WERI-Rb-1 (cell line): ENCODE measurements at places on chromosomes 4 and X.

- no peak for DNase-seq
Observed at GRCh38 chrX:44314259-44314734, 29.2 kb downstream of the EFHC2 start.

GRCh38 chr4:159191989-159192388, 89.1 kb downstream of the RAPGEF2 start:
- no peak for DNase-seq

GRCh38 chr4:37902212-37902611, 11.3 kb downstream of the TBC1D1 start:
- no peak for DNase-seq

GRCh38 chr4:172786039-172786792, 382.4 kb upstream of the GALNT7 start:
- DNase-seq, result no peak

DNA sequence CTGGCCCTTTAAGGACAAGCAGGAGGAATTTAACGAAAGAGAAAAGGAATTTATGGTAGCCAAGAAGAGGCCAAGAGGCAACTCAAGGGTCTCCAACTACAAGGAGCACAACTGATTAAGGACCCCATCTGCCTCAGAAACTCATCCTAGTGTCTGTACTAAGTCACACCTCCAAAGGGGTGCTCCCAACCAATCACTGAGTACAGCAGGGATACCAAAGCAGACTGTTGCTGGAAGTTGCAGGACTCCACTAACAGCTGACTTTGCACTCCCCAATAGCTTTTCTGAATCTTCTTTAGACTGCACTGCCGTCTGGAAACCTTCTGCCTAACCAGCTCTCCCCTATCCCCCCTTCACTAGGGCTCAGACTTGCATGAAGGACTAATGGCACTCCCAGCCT, 50.6 kb downstream of the ATP11C start:
- DNase-seq, result no peak

DNA sequence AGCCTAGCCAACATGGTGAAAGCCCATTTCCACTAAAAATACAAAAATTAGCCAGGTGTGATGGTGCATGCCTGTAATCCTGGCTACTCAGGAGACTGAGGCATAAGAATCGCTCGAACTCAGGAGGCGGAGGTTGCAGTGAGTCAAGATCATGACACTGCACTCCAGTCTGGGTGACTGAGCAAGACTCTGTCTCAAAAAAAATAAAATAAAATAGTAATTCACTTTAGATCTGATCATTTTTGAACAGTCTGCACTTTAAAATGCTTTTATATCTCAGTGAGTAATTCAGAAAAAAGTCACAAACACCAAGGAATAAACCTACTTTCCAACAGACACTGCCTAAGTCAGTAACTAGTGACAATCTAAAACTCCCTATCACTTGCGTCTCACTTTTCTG, 25.6 kb upstream of the CORIN start:
- DNase-seq, result no peak

DNA sequence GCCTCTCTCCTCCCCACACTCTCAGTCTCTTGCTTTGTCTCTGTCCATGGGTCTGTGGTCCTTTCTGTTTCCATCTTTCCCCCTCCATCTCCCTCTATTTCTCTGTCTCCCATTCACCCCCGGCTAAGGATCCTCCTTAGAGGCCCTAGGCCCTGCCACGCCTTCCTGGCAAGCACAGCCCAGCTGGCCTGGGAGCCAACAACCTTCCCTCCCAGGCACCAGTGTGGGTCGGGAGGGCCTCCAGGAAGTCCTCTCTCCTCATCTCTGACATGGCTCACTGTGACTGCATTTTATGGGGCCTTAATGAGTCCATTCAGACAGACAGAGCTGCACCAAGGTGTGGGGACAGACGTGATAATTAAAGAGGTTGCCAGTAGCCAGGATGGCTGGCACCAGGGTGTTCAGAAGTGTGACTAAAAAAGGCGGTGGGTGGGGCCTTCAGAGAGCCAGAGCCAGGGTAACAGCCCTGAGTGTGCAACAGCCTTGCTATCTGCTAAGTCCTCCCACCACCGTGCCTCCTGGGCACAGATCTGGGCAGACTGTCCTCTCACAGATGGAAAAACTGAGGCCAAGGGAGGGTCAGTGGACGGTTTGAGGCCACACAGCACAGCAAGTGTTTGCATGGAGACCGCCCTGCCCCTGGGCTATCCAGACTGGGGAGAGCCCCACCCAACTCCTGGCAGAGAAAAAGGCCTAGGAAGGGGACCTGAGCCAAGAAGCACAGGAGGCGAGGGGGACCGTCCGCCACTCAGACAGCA, 31.5 kb downstream of the BLOC1S4 start:
- DNase-seq, result no peak

GRCh38 chrX:137749246-137749645, 183.3 kb downstream of the ZIC3 start:
- no peak for DNase-seq

- DNase-seq, result no peak
Observed at GRCh38 chr4:13633671-13634070, 6.1 kb upstream of the BOD1L1 start.

- no peak for DNase-seq
Observed at GRCh38 chr4:138894709-138895108, 120.9 kb upstream of the NOCT start.

- no peak for DNase-seq
Observed at GRCh38 chrX:65601530-65602220, 65.8 kb upstream of the MSN start.

DNA sequence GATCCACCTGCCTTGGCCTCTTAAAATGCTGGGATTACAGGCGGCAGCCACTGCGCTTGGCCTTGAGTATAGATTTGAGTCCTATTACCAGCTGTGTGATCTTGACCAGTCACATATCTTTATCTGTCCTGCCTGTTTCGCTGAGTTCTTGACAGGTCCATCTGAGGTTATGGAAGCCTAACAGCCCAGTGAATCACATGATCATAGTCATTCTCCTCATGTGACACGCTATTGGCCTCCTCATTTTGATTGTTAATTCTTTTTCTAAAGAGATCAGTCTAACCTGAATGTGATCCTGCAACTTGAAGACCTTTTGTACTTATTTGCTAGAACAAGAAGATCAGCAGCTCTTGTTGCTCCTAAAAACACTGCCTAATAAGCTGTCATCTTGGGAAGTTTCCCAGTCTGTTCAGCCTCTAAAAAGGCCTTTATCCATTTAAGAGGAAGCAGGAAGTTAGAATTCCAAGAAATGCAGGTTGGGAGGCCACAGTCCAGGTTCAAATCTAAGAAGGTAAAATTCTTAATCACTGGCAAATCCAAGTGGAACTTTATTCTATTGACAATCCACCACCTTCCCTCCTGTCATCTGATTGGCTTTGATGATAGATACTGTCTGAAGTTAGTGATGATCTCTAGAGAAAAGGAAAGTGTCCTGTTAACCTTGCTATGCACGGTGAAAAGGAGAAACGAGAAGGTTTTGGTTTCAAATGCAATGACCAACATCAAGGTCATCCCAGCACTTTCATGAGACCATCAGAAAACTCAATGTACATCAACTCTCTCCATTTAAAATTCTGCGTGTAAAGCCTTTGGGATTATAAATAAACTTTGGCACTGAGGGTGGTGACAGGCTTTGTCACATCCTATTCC, 86.9 kb downstream of the CHRNA9 start:
- no peak for DNase-seq

GRCh38 chr4:73922766-73923630, 53.8 kb downstream of the CXCL1 start:
- no peak for DNase-seq

DNA sequence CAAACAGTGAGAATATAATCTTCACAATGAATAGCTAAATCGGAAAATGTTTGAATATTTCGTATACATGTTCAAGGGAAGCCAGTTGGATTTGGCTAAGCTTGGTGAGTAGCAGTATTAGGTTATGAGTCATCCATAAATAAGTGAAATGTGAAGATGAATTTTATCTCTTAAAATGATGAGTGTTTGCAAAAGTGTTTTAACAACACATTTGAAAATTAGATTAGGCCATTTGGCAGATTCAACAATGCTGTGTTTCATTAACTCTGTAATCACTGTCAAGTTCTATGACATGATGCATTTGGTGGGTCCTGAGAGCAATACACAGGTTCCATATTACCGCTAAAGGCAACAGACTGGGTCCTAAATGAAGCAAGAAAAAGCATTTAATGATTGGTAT, 301.9 kb upstream of the PRPS2 start:
- no peak for DNase-seq

DNA sequence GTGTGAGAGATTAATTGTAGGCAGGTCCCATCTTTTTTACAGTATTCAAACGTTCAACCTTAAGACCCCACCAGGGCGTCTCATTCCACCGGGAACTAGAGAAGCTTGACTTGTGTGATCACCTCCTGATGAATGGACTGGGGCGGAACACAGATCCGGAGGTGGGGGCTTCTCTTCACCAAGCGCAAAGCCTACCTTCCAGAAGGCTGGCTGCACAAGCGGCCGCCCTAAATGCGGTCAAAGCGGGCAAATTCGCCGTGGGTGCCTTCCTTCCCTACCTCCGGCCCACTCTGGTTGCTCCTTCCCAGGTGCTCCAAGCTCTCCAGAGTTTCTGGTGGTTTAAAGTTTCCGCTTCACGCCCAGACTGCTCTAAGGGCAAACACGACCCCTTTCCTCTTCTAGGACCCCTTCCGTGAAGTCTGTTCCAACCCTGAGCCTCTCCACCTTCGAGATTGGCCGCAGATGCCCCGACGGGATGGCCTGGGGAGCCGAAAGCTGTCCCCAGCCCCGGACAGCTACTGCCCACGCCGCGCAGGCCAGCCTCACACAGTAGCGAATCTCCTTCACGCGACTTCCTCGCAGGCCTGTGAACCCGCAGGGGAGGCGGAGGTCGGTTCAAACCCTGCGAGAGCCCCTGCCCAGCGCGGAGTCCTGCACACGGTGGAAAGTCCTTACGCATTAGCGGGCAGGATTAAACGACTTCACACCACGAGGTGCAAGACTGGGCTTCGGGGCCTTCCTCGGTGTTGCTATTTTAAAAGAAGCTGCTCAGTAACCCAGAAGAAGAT, 1.6 kb upstream of the WWC2 start:
- DNase-seq, result no peak

- no peak for DNase-seq
Observed at GRCh38 chr4:167380964-167381363, 146.7 kb upstream of the SPOCK3 start.

- DNase-seq, result no peak
Observed at GRCh38 chrX:114038358-114038757, 545.5 kb upstream of the HTR2C start.

- peak; percentile 29 for DNase-seq
Observed at GRCh38 chrX:109818976-109819375, 85.9 kb upstream of the ACSL4 start.

GRCh38 chrX:16578218-16578617, 71.7 kb upstream of the S100G start:
- no peak for DNase-seq

- DNase-seq, result peak; percentile 77
Observed at GRCh38 chrX:39726771-39727170, 371.0 kb downstream of the BCOR start.

DNA sequence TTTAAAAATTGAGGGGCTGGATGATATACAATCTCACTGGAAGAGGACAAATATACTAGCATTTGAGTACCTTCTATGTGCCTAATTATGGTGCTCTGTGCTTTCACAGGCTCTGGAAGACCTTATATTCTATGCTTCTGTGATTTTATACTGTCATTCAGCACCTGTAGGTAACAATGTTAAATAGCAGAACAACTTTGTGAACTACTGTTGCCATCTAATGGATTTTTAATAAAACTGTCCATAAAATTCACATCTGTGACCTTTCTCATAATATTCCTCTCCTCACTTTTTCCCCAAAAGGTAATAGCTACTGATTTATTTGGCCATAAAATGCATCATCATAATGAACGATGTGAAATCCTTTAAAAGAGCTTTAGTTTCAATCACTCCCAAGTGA, 21.9 kb downstream of the POU3F4 start:
- DNase-seq, result no peak

DNA sequence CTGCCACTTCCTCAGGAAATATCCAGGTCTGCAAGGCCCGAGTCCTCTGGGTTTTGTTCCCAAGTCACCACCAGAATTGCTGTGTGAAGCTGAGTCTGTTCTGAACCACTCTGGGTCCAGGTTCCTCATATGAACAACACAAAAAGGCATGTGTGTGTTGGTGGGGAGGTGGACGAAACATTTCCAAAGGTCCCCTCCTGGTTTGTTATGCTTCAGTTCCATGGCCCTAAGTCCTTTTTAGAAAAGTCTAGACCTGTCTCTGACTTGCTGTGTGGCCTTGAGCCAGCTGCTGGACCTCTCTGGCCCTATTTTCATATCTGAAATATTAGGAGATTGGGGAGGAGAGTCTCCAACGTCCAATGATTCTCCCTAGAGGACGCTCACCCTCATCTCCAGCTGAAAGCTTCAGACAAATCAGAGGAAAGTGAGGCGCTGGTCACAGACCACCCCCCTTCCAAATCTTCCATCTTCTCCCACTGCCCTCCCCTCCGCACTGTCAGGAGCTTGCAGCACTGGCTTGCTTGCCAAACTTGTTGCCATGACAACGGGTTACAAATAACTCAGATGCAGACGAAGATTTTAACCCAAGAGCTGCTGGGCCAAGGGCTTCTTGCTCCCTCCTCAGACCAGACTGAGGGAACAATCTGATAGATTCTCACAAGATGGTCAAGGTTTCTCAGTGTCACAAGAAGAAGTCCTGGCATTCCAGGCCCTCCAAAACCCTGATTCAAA, 64.5 kb downstream of the SMC1A start:
- DNase-seq, result no peak

GRCh38 chr4:7799736-7800135, 139.9 kb downstream of the AFAP1 start:
- no peak for DNase-seq

DNA sequence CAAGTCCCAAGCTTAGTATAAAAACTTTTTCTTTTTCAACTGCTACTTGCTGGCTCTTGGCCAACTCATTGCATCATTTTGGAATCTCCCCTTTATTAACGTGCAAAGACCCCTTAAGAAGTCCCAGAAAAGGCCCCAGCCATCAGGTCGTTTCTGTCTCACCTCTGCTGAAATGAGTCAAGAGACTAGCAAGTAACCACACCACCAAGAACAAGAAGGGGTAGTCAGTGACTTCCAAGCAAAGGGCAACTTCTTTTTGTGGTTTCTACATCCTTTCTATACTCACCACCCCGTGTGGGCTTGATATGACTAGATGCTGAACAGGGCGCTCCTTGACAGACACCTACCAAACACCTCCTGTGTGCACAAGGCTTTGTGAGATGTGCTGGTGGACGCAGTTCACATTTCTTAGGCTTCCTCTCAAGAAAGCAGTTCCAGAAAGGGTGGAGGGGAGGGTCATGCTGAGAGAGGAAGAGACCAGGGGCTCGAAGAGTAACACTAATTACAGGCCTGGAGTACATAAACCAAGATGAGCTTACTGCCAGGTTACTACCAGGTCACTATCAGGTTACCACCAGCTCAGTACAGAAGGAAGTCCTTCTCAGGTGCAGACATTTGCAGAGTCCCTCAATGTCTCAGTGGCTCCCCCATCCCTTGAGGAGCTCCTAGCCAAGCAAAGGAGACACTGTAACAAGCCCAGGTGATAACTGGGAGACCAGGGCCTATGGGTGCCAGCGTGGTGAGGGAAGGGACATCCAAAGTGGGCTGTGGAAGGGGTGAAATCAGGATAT, 19.3 kb downstream of the JAKMIP1 start:
- no peak for DNase-seq
